ENCODE measurements at places on chromosomes 12 and 14.

DNA sequence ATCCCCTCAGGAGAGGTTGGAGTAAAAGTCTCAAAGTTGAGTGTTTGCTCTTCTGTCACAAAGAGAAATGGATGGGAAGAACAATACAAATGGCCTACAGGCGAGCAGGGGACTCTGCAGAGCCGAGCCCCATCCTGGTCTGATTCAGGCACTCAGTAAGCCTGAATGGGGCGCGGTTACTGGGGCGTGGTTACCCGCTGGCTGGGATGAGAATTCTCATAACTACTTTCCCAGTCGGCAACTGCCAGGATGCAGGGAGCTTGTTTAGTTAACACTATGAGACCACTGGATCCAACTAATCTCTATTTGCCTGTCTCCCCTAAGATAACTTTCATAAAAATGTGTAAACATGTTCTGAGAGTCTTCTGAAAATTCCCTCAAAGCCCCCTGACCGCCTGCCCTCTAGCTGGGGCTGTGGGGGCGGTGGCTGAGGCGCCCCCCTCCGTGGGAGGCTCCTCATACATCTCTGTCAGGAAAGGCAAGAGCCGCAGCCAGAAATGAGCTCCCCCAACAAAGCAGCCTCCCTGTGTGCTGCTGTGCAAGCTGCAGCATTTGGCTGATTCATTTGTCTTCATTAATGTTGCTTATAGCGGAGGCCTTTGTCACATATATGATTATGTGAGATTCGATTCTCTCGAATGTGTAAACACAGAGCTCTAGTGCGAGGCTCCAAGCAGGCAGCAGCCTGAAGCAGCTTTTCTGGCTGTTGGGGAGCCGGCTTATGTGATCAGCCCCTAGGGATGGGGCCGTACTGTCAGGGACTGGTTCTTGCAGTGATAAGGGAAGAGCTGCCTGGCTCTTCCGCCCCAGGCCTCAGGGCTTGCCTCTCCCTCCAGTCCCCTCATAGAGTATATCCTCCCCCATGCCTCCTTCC lies 126.1 kb upstream of the ARHGAP5 start:
- peak; percentile 85 for ATAC-seq

DNA sequence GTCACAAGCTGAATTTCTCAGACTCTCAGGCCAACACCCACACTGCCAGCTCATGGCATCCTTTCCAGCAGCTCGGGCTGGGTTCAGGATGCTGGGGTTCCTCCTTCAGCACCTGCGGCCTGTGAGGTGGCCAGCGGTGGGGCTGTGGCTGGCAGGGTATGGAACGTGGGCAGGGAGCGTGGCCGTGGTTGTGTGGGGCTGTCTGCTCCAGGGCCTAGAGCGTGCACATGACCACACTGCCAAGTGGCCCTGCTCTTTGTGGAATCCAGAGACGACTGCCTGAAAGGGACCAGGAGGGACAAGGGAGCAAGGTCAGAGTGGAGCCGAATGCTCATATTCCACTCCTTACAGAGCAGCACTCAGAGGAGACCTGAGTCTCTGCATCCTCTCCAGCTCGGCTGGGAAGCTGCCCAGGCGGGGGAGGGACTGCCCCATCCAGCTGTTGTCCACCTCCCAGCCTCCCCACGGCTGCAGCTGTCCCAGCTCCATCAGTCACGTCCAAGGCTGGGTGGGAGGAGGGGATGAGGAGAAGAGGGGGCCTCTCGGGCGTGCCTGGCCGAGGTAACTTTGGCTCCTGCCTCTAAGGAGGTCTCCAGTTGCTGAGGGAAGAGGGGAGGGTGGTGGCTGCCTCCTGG lies 71.3 kb downstream of the TSPAN9 start:
- no peak for ATAC-seq

- ATAC-seq, result no peak
Observed at GRCh38 chr12:26080911-26081310, 43.9 kb downstream of the BHLHE41 start.

DNA sequence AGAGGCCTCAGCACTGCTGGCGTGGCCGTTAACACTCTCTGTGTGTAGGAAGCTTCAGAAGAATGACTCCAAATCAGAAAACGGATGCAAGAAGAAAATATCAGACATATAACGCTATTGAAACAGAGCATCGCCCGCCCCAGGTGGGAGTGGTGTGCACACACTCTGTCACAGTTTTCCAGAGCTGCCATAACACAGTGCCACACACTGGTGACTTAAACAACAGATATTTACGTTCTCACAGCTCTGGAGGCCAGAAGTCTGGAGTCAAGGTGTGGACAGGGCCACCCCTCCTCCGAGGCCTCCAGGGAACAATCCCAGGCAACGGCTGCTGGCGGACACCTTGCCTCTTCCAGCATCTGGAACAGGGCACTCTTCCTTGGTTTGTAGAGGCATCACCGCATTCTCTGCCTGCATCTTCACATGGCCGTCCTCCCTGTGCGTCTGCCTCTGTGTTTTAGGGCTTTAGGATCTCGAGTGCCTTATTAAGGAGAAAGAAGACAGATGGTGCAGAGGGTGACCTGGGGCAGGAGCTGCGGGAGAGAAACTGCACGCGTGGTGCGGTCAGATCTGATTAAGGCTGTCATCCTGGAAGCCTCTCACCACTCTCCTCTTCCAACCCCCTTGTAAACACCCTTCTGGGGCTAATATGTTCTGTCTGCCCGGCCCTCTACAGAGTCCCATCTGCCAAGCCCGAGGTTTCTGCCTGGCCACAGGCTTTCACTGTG lies 141.0 kb downstream of the SLC15A4 start:
- ATAC-seq, result no peak

DNA sequence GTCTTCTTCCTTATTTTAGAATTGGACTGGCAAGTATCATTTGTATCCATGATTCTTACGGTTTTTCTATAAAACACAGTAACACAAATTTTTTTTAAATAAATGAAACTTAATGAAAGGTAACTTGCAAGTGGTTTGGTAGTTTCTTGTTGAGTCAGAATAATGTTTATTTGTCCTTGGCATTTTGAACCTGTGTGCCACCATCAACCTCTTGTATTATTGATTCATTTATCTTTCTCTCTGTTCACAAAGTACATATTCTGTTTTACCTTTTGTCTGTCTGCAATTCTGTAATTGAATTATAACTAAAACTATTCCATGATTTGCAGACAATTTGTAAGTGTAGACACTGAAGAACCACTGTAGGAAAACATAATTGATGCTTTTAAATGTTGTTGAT lies 54.7 kb downstream of the MIPOL1 start:
- no peak for ATAC-seq

- ATAC-seq, result no peak
Observed at GRCh38 chr12:2389079-2389790, 336.4 kb downstream of the CACNA1C start.

Measured in esophagus mucosa (tissue), 1 donor.